ENCODE measurements at places on chromosomes 1 and 21.

DNA sequence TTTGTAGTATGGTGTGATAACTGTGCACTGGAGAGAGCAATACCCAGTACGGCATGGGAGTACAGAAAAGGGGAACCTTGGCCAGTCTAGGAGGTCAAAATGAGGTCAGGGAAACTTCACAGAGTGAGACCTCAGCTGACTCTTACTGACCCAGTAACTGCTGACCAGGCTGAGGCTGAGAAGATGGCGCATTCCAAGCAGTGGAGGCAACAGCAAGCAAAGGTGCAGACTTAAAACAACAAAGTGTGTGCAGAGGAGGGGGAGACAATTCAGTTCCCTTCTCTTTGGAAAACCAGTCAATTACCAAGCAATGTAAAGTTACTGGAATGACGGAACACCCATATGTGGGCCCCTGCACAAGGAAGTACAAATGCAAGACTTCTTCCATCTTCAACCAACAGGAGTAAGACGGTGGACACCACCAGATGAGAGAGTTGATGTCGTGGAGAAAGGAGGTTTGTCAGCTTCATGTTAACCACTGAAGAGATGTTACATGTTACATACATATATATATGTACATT lies 54.6 kb upstream of the PRDX6 start:
- DNase-seq, result no peak

DNA sequence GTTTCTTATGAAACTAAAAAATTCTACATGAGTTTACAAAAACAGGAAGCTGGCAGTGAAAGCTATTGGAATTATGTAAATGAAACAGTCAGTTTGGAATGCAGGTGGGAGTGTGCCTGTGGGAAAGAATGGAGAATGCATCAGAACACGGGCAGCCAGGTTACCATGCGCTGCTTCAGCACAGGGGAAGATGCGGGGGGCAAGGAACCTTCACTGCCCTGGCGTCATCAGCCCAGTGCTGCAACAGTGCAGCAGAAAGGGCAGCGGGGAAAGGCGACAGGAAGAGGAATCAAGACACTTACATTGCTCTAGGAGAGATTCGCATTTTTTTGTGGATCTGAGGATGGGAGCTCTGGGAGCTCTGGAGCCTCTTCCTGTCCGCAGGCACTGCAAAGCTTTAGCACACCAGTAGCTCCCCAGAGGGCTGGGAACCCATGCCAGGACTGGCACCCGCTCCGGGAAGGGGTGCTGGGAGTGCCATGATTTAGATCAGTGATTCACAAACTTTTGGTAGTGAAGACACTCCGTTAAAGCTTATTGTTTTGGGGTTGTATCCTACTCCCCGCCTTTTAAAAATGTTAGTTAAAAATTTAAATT lies 64.1 kb upstream of the WDR26 start:
- DNase-seq, result no peak

DNA sequence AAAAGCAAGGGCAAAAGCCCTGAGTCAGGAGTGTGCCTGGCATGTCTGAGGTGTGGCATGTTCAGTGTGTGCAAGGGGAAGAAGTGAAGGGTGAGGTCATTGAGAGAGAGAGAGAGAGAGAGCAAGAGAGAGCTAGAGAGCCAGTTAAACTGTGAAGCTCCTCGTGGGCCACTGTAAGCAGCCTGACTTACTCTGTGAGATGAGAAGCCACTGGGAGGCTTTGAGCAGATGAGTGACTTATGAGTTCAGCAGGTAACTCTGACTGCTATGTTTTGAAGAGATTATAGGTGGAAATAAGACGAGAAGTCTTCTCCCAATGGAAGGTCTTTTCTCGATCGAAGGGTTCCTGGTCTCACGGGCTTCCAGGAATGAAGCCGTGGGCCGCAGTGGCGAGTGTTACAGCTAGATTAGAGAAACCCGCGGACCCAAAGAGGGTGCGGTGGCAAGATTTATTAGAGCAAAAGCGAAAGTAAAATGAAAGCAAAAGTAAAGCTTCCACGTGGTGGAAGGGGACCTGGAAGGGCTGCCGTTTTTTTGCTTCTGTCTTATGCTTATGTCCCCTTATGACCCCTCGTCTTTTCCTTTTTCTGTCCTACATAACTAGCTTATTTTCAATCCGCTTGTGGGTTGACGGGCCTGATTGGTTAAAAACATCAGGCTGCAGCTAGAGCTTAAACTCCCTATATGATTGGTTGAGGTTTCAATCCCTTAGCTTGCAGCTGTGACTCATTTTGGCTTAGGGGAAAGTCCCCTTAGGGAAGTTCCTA lies 323.1 kb upstream of the FAM78B start:
- DNase-seq, result peak; percentile 84

DNA sequence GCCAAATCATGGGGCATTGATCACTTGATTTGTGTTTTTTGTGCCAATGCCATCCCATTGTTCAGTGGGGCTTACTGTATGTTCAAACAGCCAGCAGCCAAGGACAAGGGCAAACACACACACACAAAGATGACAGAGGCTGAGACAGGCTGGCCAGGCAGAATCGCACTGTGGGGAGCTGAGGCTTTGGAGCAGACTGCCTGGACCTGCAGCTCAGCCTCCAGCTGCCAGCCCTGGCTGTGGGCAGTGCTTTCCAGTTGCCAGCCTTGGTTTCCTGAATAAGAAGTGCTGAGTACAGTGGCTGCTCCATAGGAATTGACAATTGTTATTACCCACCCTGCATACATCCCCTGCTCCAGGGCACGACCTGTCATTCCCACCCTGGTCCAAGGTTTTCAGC lies 16.9 kb upstream of the PCP4 start:
- no peak for DNase-seq

- peak; percentile 46 for DNase-seq
These were observed 4.2 kb upstream of the CCDC28B start for GRCh38 chr1:32195972-32196823.

GRCh38 chr1:175922254-175922881 lies 179.0 kb upstream of the TNR start:
- DNase-seq, result no peak

DNA sequence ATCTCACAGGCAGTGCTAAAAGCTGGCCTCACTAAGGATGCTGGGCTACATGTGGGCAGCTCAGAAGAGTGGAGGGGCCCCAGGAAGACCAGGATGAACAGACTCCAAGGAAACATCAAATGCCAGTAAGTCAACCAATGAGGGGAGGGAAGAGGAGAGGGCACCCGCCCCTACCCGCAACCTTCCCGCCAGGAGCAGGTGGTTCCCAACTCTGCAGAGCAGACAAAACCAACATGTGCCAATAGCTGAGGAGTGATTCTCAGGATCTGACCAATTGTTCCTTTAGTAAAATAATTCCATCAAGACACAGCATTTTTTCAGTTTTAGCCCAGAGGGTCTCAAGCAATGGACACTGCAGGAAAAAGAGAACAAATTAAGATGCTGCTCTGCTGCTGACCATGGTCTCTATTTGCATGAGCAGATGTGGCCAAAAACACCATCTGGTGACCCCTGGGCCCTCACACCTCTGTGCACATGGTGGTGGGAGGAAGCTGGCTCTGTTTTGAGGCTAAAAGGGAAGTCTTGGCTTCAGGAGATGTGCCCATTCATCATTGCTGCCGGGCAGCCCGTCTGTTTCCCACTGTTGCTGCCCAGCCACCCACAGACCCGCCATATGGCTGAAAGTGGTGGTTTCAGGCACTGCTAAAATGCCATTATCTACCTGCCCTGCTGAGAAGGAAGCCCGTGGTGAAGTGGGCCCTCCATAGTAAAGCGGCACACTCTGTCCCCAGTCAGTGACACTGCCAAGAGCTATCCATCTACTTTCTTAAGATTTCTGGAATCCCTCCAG lies 231.8 kb downstream of the KCNH1 start:
- no peak for DNase-seq

DNA sequence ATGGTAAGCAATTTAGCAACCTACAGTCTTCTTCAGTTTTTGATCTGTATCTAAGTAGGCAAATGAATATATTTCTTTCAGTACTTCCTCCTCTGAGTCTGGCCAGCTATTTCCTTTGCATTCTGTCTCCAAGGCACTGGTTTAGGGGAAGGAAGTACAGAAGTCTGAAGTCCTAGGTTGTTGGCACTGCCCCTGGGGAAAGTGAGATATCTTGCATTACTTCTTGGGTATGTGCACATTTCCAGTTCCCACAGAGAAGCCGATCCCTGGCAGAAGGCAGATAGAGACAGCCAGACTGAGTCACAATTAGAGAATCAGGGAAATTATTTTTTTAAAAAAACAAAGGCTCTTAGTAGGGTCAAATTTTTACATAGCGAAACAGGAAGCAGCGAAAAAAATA lies 98.8 kb downstream of the RASAL2 start:
- peak; percentile 1 for DNase-seq

- no peak for DNase-seq
These were observed 4.7 kb upstream of the PSMB2 start for GRCh38 chr1:35646043-35646442.

- no peak for DNase-seq
These were observed 102.9 kb downstream of the ACTL8 start for GRCh38 chr1:17857996-17858395.

- no peak for DNase-seq
These were observed 42.0 kb downstream of the MTR start for GRCh38 chr1:236837115-236837514.

DNA sequence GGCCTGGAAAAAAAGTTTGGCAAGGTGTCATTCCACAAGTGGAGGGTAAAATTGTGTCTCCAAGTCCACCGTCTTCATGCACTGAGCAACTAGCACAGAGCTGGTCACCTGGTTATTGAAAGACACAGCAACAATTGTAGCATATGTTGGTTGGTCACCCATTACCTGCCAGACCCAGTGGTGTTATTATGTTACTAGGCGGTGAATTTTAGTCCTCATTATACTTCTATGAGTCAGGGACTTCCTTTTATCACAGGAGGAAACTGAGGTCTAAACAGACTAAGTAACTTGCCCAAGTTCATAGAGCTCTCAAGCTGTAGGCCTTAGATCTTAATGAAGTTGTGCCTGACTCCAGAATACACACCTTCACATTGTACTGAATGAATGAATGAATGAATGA lies 94.9 kb upstream of the VANGL1 start:
- no peak for DNase-seq

- no peak for DNase-seq
These were observed 39.5 kb downstream of the ACOT7 start for GRCh38 chr1:6353955-6354658.

- DNase-seq, result no peak
These were observed 5.2 kb downstream of the PIGV start for GRCh38 chr1:26792924-26793323.

DNA sequence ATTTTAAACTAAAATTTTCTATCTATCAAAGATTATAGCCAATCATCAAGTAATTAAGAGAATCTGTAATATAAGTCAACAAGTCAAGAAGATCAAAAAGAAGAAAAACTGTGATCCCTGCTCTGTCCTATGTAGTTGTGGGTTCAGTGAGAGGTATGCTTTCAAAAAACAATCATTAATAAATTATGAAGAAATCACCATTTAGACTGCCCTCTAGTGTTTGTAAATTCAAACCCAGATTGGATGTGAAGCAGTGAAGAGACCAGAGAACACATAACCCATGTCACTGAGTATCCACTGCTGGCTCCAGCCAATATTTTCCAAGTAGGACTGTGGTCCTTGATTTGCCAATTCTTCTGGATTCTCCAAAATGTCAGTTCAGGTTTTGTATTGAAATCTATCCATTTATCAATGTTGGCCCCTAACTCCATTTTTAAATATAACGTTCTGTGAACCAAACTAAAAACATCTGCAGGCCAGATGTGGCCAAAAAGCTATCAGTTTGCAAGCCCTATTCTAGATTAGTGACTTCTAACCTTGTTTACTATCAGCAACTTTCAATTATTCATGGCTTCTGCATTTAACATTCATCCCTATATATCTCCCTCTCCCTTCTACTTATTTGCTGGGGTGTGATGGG lies 467.5 kb upstream of the CXADR start:
- DNase-seq, result no peak

DNA sequence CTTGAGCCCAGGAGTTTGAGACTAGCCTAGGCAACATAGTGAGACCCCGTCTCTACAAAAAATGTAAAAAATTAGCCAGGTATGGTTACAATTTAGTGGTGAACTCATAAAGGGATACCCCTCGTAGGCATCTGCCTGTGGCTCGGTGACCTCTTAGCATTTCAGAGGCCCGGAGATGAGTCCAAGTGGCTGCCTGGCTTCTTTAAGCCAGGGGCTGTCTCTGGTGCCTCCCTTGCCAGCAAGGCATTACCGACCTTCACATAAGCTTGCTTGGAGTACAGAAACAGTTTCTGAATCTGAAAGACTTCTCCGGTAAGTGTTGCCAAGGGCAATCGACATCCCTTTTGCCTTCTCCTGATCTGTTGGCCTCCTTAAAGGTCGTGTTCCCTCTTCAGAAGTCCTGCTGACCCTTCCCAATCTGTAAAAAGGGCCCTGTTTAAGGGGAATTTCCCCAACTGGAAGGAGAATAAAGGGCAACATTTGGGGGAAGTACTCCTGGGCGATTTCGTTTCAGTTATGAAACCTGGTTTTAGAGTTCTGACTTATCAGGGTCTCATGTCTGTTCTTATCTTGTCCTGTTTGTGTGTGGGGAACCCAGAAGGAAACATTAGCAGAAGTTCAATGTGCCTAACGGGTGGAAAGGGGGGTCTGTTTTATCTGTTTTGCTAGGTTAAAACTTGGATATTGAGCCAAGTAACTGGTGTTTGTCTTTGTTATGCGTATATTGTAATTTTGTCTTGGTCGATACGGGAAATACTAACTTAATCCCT lies 32.9 kb downstream of the KIFAP3 start:
- no peak for DNase-seq

DNA sequence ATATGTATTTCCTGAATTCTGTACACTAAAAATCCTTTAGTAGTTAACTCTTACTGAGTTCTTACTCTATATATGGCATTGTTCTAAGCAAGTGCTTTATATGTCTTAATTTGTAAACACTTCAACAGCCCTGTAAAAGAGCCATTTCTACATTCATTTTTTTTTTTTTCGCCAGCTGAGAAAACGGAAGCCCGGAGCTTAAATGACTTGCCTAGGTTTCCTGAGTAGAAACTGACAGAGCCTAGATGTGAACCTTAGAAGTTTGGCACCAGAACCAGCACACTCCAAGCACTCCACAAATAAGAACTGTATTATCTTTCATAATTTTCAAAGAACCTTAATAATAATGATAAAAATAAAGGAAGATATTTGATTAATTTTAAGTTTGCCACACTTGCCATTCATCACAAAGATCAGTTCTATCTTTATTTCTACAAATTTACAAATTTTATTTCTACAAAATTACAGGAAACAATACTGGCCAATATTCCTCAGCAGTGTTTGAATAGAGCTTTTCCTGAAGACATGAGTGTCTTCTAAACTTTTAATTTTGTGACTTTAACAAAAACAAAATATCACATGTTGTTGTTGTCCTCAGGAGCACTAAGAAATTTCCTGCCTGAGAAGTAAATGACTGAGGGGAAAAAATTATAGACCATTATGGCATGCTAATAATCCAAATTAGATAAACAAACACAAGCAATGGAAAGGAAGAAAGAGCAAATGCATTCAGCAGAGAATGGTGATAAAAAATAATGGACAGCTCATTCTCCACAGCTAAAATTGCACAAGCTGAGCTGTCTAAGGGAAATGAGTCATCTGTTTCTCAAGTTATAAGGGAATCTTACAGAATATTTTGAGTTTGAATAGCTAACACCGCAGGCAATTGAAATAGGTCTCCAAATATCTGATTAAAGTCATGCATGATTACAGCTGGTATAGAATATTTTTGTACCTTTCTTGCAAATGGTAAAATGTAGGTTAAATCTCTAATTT lies 71.2 kb downstream of the DPYD start:
- no peak for DNase-seq

- peak; percentile 81 for DNase-seq
These were observed at the start of gene RCC2 for GRCh38 chr1:17439250-17440073. Gene RCC2, minus strand, starts transcription at chr1:17439677. Its CDS starts 1,163 bp downstream, at chr1:17438514.

All from CD4-positive, alpha-beta T cell treated with Interleukin-12 subunit alpha and Interleukin-12 subunit beta, for 1 hour (primary cell).